ENCODE measurements at places on chromosomes 2 and 18.

- no peak overlapping the region for H3K4me3 ChIP-seq
- H3K4me1 ChIP-seq: no peaks in the 10 kb centered on the region
- H3K27ac ChIP-seq: no peak overlapping the region
These were observed 44.7 kb downstream of the HNRNPLL start for GRCh38 chr2:38557981-38558380.

DNA sequence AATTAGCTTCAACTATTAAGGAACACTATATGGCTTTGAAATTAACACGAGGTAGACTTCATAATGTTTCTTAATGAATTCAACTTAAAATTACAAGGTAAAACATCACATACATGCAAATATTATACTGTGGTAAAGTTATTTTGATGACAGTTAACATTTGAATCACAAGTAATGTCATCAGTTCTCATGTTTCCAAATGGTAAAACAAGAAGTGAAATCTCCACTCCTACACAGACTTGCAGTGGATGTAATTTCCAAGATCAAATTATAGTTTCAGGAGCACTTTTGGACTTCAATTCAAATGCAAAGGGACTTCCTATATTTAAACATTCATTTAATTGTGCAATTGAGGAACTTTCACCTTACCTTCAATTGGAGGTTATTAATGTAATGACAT is 39.1 kb downstream of the C18orf54 start:
- no peak overlapping the region for H3K4me3 ChIP-seq
- no peak overlapping the region for H3K27ac ChIP-seq
- H3K4me1 ChIP-seq: no peaks in the 10 kb centered on the region
- no peak for DNase-seq
- H3K27me3 ChIP-seq: no peaks in the 10 kb centered on the region
- H3K36me3 ChIP-seq: no peaks in the 10 kb centered on the region

DNA sequence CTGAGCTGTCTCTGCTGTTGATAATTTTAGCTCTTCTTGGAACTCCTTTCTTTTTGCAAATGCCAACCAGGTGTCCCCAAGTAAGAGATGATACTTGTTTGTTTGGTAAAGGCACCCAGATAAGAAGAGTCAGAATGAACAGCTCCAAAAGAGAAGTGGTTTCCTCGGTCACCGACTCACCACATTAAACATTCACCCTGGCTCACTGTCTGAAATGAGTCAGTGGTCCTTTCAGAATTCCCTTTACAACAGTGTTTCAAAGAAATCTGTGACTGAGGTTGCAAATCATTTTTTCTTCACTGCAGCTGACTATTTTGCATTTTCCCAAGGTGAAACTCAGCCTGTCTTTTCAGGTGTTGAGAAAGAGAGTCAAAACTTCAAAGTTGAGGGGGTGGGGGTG is 16.2 kb upstream of the CXCR4 start:
- peak overlapping the region; percentile 94 for H3K27ac ChIP-seq
- DNase-seq: peak; percentile 51
- H3K4me1 ChIP-seq: peaks cover 94% of the 10 kb centered on the region
- no peak overlapping the region for H3K4me3 ChIP-seq

GRCh38 chr18:48575658-48576456 is 37.0 kb downstream of the CTIF start:
- H3K27me3 ChIP-seq: no peaks in the 10 kb centered on the region
- no peaks in the 10 kb centered on the region for H3K36me3 ChIP-seq
- no peak overlapping the region for H3K4me3 ChIP-seq
- H3K4me1 ChIP-seq: no peaks in the 10 kb centered on the region
- no peak for DNase-seq
- no peak overlapping the region for H3K27ac ChIP-seq

GRCh38 chr2:44932564-44933392 is 8.7 kb upstream of the SIX3 start:
- DNase-seq: no peak
- no peaks in the 10 kb centered on the region for H3K36me3 ChIP-seq
- peaks cover 3% of the 10 kb centered on the region for H3K4me1 ChIP-seq
- no peak overlapping the region for H3K27ac ChIP-seq

GRCh38 chr2:19131871-19132270 is 226.6 kb downstream of the OSR1 start:
- H3K36me3 ChIP-seq: no peaks in the 10 kb centered on the region
- DNase-seq: no peak
- H3K27me3 ChIP-seq: no peaks in the 10 kb centered on the region
- no peaks in the 10 kb centered on the region for H3K4me1 ChIP-seq
- H3K4me3 ChIP-seq: no peak overlapping the region
- H3K27ac ChIP-seq: no peak overlapping the region

- no peak overlapping the region for H3K4me3 ChIP-seq
- no peaks in the 10 kb centered on the region for H3K36me3 ChIP-seq
- H3K4me1 ChIP-seq: peaks cover 1% of the 10 kb centered on the region
- H3K27me3 ChIP-seq: peaks cover under 1% of the 10 kb centered on the region
These were observed 43.7 kb downstream of the TGIF1 start for GRCh38 chr18:3493501-3494244.

GRCh38 chr2:225434014-225434413 is 34.5 kb downstream of the NYAP2 start:
- no peaks in the 10 kb centered on the region for H3K27me3 ChIP-seq
- no peaks in the 10 kb centered on the region for H3K4me1 ChIP-seq
- H3K27ac ChIP-seq: no peak overlapping the region
- no peak for DNase-seq
- H3K4me3 ChIP-seq: no peak overlapping the region
- H3K36me3 ChIP-seq: no peaks in the 10 kb centered on the region

GRCh38 chr2:54504866-54505265 is 48.7 kb downstream of the SPTBN1 start:
- no peaks in the 10 kb centered on the region for H3K27me3 ChIP-seq
- H3K36me3 ChIP-seq: no peaks in the 10 kb centered on the region
- DNase-seq: no peak

DNA sequence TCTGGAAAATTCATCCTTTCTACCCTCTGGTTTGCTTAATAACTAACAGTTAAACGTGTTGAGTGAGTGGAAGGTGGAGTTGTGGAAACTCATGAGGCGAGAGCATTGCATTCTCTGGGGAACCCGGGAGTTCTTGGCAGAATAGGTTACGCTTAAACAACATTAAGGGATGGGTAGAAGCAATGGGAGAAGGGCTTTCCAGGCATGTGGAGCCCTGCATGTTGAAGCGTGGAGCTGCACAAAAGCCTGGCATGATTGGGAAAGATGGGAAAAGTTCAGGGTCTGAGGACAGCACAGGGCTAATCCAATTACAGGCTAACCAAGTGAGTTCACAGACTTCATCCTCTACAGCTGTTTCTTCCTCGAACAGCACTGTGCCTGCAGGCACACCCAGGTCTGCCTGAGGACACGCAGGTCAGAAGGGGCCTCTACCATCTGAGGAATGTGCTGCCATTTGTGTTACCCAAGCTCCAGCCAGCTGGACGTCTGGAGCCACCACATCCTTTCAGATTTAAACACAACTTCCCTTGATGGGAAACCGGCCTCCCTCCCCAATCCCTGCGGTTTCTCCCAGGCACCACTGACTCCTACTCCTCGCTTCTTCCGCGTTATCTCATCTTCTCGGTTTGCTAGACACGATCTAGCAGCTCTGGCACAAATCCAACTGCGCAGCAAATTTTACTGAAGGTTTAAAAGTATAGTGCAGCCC is 164.2 kb downstream of the ANTXR1 start:
- H3K27me3 ChIP-seq: no peaks in the 10 kb centered on the region
- H3K4me1 ChIP-seq: no peaks in the 10 kb centered on the region
- no peaks in the 10 kb centered on the region for H3K36me3 ChIP-seq
- no peak for DNase-seq
- H3K4me3 ChIP-seq: no peak overlapping the region
- no peak overlapping the region for H3K27ac ChIP-seq

- no peaks in the 10 kb centered on the region for H3K27me3 ChIP-seq
- no peaks in the 10 kb centered on the region for H3K36me3 ChIP-seq
- peak overlapping the region; percentile 30 for H3K4me3 ChIP-seq
- peak overlapping the region; percentile 94 for H3K27ac ChIP-seq
- peaks cover 86% of the 10 kb centered on the region for H3K4me1 ChIP-seq
These were observed 10.6 kb downstream of the CFLAR start for GRCh38 chr2:201126308-201127151.

GRCh38 chr2:20576598-20577115 is 74.2 kb downstream of the HS1BP3 start:
- peak; percentile 6 for DNase-seq
- peaks cover 12% of the 10 kb centered on the region for H3K4me1 ChIP-seq
- H3K27ac ChIP-seq: peak overlapping the region; percentile 42

DNA sequence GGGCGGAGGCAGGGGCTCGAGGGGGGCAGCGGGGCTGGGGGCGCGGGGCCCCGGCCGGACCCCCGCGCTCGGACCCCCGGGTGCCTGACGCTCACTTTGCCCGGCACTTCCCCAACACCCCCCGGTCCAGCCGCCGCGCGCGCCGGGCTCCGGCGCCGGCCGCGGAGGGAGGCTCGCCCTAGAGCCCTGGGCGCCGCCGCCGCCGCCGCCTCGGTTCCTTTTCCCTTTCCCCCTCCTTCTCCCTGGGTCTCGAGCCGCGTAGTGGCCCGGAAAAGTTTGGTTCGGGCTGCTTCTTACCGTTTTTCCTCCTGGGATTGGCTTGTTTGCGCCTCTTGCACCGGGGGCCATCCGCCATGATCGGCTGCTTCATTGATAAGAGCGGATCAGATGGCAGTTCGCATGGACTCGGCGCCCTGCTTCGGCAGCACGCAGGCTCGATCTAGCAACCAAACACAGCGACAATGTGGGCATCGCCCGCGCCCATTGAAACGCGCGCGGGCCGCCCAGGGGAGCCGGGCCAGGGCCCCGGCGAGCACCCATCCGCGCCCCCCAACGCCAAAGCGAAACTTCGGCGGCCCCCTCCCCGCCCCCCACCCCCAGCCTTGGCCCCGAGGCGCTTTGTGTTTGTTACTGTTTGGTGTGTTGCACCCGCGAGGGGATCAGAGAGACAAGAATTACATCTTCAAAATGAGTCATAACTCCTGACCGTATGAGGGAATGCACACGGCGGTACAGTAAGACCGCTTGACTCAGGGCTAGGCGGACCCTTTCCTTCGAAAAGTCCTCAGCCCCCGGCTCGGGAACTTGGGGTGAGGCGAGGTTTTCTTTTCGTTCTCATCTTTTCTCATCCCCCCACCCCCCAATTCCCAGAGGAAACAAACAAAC is 2.7 kb downstream of the ZEB2 start:
- H3K27ac ChIP-seq: peak overlapping the region; percentile 12
- H3K4me3 ChIP-seq: peak overlapping the region; percentile 64
- peak; percentile 22 for DNase-seq
- H3K36me3 ChIP-seq: no peaks in the 10 kb centered on the region
- H3K4me1 ChIP-seq: peaks cover 16% of the 10 kb centered on the region
